ENCODE measurements at places on chromosomes 1 and 21. TPM values are rescaled to one million over a fixed set of nuclear protein-coding genes. Genes with fewer than 3 reads are reported as not detected.

The DYNLT4 gene
- total RNA-seq = 1.0 TPM

The PROK1 gene
- total RNA-seq = not detected

The FAM131C gene
- 5.9 TPM for total RNA-seq

The LYPD8 gene
- not detected for total RNA-seq

The CA6 gene
- 0.19 TPM for total RNA-seq
